ENCODE measurements at places on chromosomes 2 and 18.

DNA sequence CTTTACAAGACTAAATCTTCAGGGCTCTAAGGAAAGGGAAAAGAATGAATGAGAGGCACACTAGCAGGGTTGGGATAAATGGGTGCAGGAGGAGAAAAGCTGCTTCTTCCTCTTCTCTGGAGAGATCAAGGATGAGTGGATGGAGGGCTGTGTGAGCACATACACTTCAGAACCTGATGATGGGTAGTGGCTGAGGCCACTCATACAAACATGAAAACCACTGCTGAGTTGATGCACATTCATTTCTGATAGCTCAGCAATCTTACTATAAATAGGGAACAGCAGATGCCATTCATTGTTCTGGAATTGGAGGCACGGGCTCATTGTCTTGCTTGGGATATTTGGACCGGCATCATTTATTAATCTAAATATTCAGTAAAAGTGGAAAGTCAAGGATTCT, 152.4 kb upstream of the KCTD1 start:
- no peak for DNase-seq

- no peak for DNase-seq
Measured at GRCh38 chr2:7572450-7572849, 655.2 kb downstream of the RNF144A start.

DNA sequence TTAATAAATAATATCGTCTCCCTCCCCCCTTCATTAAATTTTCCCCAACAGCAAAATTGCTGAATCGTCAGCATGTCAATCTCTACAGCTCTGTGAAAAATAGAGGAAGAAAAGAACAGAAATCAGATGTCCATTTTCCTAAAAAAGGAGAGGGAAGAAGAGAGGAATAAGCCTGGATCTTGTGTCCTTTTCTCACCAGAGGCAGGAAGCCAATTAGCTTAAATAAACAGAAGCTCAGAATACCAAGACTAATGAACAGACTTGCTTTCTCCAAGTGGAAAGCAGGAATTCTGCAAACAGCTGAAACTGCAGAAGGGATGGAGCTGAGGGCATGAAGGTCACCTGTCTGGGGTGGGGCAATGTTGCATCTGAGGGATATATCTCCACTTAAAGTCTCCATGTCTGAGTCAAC, 265.7 kb downstream of the CCDC85A start:
- DNase-seq = no peak

GRCh38 chr2:190887089-190887488, 6.5 kb downstream of the GLS start:
- DNase-seq = no peak

GRCh38 chr2:60495041-60495625, 58.3 kb downstream of the BCL11A start:
- no peak for DNase-seq

- no peak for DNase-seq
Measured at GRCh38 chr18:45498287-45498658, 117.0 kb upstream of the SLC14A2 start.

GRCh38 chr2:70596739-70597138, 43.1 kb upstream of the TGFA start:
- DNase-seq = peak; percentile 59

GRCh38 chr2:176449852-176450251, 180.6 kb downstream of the MTX2 start:
- DNase-seq = no peak

GRCh38 chr2:74264281-74264680, 65.9 kb downstream of the MTHFD2 start:
- DNase-seq = peak; percentile 15

DNA sequence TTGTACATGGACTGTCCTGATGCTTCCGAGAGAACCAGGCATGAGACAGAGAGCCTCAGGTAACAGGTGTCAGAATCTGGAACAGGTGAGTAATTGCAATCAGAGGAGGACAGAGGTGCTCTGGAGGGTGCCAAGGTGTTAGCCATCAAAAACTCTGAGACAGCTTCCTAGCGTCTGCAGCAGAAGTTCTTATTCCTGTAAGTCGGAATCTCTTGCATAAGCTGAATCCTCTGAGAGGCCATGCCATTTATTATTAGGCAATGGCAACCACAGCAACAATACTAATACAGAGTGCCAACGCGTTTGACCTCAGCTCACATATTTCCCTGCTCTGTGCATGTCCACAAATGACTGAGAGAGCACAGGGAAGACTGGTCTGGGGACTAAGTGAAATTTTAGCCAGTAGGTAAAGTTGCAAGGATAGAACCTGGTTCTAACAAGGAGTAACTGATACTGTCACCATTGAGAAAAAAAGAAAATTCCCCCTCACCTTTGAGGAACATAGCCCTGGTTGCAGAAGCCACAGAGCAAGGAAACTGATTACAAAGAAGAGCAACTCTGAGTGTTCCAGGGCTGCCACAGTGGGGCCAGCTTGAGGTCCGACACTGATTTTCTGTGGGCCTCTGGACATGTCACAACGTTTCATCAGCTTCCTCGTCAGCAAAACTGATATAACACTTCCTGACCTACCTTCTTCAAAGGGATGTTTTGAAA, 55.1 kb upstream of the ACSL3 start:
- DNase-seq = no peak

DNA sequence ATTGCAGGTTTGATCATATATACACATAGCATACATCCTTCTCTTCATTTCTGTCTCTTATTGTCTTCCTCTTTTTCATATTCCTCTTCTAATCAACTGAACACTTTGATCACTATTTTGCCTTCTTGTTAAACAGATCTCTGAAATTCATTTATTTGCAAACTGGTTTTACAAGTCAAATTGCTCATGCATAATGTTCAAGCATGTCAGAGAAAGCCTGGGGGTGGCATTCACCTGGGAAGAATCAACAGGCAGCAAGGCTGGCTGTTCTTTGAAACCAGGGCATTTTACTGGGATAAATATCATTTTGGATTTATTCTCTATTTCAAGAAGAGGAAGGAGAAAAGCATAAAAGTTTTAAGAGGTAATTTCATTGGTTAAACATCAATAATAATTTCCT, 66.9 kb upstream of the LRATD1 start:
- DNase-seq = no peak

- no peak for DNase-seq
Measured at GRCh38 chr2:118880501-118880900, 33.1 kb upstream of the EN1 start.

GRCh38 chr18:13471198-13471845, 252.8 kb downstream of the LDLRAD4 start:
- no peak for DNase-seq

DNA sequence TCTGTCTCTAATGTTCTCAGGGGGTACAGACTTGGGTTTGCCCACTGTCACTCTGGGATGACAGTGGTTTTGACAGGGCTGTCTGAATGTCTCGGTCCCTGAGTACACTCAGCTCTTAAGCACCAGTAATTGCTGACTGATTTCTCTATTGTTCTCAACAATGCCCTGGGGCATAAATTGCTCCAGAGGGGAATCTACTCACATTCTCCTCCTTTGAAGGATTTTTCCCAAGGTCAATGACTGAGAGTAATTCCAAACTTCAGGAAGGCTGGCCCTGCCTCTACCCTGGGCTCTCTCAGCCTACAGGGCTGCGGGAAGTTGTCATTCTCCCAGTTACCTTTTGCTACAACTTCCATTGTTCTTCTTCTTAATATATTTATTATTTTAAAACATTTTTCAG, 36.5 kb downstream of the MC2R start:
- DNase-seq = no peak

- no peak for DNase-seq
Measured at GRCh38 chr2:128425216-128425615, 106.5 kb upstream of the HS6ST1 start.

- no peak for DNase-seq
Measured at GRCh38 chr2:199692489-199692888, 158.5 kb downstream of the FTCDNL1 start.

GRCh38 chr18:44838971-44839666, 158.4 kb downstream of the SETBP1 start:
- peak; percentile 21 for DNase-seq

GRCh38 chr2:21333684-21334083, 209.9 kb downstream of the TDRD15 start:
- no peak for DNase-seq

DNA sequence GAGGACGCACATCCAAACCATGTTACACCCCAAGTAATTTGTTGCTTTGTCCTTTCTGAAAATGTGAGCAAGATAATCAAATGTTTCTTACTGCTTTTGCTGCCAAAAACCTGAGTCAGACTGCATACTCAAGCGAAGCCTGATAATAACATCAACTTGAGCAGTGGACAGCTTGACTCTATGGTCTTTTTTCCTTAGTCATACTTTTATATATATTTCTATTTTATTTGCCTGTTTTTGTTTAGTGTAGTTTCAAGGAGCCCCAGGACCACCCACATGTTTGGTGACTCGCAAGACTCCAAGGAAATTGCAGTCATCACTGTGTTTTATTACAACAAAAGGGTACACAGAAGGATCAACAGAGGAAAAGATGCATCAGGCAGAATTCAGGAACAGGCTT, 688.4 kb upstream of the PIK3C3 start:
- DNase-seq = no peak

DNA sequence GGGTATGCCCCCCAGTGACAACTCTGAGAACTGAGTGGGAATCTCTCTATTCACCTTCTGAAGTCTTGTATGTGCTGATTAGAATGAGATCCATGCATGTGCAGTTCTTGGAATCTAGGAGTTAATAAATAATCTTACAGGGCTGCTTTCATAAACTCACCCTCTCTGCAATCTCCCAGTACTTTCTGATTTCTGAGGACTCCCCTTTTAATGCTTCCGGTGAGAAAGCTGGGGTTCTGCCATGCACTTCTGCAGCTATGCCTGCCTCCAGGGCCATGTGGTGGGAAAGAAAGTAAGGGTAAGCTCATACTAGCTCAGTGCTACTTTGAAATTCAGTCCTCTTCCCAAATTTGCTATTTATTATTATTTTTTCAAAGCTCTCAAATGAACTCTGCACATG, 432.9 kb downstream of the MTX2 start:
- no peak for DNase-seq
